Fibroblast of lung (primary cell): ENCODE measurements at places on chromosomes 7 and 10.
A peak's percentile ranks its signal among the peaks of the same experiment; 100 is the strongest.

- DNase-seq = no peak
Observed at GRCh38 chr10:100836891-100837290, 75.9 kb upstream of the SLF2 start.

GRCh38 chr7:41912851-41913567 lies 210.1 kb upstream of the INHBA start:
- DNase-seq = no peak

GRCh38 chr10:90032519-90032918 lies 331.1 kb downstream of the KIF20B start:
- DNase-seq = no peak

DNA sequence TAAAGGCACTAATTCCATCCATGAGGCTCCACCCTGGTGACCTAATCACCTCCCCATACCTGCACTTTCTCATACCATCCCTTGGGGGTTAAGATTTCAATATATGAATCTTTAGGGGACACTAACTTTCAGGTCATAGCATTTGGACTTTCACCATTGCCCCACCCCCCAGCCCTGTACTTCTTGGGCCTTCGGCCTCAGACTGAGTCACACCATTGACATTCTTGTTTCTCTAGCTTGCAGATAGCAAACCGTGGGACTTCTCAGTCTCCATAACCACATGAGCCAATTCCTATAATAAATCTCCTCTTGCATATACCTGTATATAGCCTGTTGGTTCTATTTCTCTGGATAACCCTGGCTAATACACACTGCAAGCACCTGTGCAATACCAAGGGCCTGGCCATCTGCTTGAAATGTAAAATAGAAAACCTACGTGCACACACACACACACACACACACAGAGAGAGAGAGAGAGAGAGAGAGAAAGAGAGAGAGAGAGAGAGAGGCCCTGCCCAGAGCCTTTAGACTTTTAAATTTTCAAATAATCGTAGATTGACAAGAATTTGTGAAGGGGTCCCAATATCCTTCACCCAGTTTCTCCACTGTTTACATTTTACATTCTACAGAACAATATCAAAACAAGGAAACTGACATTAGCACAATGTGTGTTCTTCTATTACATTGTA lies 25.3 kb downstream of the ANXA8 start:
- peak; percentile 89 for DNase-seq

- peak; percentile 98 for DNase-seq
Observed at GRCh38 chr7:38169847-38170246, 8.2 kb upstream of the STARD3NL start.

DNA sequence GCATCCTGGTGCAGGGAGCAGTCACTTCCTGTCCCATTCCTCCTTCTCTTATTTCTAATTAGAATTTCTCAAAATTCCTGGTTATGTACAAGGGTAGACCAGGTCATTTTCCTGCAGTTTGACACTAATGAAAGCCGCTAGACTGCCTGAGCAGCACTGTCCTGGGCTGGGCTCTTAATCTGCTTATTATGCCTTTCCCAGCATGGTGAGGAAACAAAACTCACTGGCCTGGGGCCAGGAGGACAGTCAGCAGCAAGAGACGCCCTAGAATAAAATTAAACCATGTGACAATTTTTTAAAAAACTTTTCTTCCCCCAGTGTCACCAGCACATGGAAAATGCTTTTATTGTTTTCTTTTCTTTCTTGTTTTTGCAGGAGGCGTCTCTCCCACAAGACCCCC lies 647.5 kb downstream of the TYW1 start:
- DNase-seq = no peak

DNA sequence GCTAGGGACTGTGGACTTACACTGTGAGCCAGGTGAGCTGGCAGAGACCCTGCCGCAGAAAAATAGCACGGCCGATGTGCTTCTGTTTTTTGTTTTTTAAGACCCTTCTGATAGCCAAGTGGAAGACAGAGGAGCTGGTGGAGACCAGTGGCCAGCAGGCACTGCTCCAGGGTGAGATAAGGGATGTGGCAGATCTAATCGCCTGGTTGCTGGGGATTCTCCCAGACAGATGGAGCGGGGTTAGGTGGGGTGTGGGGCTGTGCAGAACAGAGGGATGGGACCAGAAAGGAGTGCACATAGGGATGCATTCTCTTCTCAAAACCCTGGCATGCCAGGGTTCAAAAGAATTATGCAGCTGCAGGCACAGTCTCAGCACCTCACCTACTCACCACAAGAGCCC lies 82.2 kb downstream of the VOPP1 start:
- DNase-seq = no peak

- DNase-seq = no peak
Observed at GRCh38 chr10:133361227-133361626, 3.4 kb upstream of the FUOM start.

GRCh38 chr7:31175672-31176071 lies 123.6 kb downstream of the ADCYAP1R1 start:
- no peak for DNase-seq

DNA sequence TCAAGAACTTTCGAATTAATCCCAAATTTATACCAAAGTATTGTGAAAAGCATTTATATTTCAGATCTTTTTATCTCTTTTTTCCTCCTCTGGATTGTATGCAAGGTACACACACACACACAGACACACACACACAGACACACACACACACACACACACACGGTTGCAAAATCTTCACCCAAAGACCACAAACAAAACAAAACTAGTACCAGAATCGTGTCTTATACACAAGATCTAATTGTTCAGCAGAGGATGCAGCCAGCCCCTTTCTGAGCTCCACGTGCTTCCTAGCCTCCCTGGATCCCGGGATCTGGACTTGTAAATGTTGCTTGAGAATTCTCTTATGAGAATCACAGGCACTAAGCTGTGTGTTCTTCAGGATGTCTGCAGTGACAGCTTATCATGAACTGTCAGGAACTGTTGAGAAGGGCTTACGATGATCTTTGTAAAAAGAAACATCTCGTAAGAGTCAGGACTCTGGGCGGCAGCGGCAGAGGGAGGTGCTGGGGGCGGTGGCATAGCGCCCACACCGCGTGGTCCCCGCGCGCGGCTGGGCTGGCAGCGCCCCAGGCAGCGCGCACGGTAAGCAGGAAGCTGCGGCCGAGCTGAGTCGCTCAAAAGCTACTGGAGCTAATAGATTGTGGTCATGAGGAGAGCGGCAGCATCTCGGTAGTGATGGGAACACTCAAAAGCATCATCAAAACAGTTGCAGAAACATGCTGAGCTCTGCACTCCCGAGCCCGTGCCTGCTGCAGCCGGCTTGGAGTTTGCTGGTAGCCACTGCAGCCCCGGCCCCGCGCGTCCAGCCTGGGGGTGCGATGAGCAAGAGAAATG lies 277.6 kb downstream of the GATA3 start:
- DNase-seq = peak; percentile 80

DNA sequence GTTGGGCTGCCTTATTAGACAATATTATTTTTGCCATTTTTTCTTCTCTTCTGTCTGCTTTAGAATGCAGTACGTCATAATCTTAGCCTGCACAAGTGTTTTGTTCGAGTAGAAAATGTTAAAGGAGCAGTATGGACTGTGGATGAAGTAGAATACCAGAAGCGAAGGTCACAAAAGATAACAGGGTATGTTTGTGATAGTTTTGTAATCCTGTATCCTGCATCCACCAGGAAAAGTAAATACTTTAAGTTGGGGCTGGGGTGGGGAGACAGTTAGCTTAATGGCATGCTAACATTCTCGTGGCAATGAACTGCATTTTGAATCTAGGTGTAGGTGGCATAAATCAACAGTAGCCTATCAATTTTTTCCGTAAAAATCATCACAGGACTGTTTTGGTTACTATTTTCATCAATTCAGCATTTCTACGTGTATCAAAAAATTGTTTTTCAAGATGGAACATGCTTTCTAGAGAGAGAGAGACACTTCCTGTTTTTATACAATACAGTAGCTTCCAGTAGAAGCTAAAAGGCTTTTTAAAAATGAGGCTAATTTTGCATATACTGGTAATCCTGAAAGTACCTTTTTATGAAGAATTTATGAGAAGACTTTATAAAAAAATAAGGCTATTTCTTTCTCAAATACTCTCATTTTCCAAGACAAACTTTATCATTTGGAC lies 247.5 kb downstream of the FOXP2 start:
- DNase-seq = no peak

DNA sequence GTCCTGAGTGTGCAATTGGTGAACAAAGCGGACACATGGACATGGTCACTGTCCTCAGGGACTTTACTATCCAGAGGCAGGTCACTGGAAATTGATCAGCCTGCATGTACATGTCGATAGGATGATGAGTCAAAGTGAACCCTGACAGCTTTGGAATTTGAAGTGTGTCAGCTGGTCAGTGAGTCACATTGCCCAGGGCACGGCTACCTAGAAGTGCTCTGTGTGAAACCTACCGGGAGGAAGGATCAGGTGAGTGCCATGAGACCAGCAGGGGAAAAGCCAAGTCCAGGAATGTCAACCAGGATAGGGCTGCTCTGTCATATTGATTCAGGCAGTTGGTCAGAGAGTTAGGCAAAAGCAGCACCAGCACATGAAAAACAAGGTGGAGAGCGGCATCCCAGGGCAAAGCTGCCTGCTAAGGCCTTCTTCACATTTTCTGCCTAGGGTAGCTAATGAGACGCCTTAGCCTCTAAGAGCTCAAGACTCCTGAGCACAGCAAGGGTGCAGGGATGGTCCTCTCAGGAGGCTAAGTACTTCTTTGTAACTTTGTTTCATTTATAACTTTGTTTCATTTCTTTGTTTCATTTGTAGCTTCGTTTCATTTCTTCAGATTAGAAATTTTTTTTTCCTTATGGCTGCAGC lies 19.4 kb upstream of the PDCD4 start:
- DNase-seq = no peak

GRCh38 chr10:93718937-93719725 lies 16.7 kb upstream of the FRA10AC1 start:
- no peak for DNase-seq

DNA sequence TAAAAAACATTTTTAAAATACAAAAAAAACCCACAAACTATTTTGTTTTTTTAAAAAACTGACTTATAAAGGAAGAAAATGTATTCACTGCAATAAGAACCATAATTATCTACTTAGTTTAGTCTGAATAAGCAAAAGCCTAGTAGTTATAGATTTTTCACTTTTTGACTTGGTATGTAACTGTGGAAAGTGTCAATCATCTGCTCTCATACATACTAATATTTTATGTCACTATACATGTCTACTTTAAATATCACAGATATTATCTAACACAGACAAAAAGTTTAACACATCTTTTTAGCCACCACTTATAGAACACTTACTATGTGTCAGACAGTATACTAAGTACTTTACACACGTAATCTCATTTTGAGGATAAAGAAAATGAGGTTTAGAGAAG lies 3.2 kb upstream of the JMJD1C start:
- DNase-seq = no peak

GRCh38 chr7:142586611-142587010 lies 162.7 kb upstream of the PRSS1 start:
- DNase-seq = no peak

DNA sequence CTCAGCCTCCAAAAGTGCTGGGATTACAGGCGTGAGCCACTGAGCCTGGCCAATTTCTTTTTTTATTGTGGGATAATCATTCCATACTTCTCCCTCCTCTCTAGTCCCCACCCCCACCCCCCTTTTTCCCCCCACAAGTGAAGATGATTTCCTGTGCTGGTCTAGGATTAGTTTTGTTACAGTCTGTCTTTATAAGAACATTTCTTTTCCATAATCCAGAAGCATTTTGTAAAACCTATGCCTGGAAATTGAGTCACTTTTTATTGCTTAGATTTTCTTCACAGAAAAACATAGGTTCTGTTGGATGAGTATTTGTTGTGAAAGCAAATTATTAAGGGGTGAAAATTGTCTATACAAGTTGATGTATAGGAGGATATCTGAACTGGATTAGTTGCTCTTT lies 98.9 kb downstream of the KAT6B start:
- DNase-seq = no peak

DNA sequence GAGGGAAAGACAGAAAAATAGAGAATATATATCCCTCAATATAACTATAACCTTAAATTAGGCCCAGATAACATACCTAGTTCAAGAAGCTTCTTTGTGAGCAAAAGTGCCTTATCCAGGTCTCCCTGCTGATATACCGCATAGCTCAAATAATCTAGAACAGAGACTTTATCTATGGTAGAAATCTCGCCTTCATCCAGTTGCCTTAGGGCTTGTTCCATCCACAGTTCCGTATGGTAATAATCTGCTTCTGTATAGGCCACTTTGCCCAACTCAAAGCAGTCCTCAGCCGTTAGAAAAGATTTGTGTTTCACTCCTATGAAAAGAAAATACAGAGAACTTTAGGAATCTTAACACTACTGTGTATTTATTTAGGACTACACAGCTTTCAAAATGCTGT lies 43.4 kb downstream of the P4HA1 start:
- no peak for DNase-seq

- no peak for DNase-seq
Observed at GRCh38 chr7:28144266-28144665, 36.3 kb downstream of the JAZF1 start.

- no peak for DNase-seq
Observed at GRCh38 chr7:143216686-143217085, 5.2 kb upstream of the TAS2R40 start.

- no peak for DNase-seq
Observed at GRCh38 chr10:62381385-62382102, 7.4 kb downstream of the ZNF365 start.

GRCh38 chr10:104321725-104322415 lies 16.4 kb downstream of the ITPRIP start:
- DNase-seq = peak; percentile 59

GRCh38 chr10:98636921-98637329 lies 190.2 kb upstream of the HPS1 start:
- DNase-seq = no peak

GRCh38 chr10:27561334-27561733 lies 57.2 kb downstream of the RAB18 start:
- DNase-seq = no peak

DNA sequence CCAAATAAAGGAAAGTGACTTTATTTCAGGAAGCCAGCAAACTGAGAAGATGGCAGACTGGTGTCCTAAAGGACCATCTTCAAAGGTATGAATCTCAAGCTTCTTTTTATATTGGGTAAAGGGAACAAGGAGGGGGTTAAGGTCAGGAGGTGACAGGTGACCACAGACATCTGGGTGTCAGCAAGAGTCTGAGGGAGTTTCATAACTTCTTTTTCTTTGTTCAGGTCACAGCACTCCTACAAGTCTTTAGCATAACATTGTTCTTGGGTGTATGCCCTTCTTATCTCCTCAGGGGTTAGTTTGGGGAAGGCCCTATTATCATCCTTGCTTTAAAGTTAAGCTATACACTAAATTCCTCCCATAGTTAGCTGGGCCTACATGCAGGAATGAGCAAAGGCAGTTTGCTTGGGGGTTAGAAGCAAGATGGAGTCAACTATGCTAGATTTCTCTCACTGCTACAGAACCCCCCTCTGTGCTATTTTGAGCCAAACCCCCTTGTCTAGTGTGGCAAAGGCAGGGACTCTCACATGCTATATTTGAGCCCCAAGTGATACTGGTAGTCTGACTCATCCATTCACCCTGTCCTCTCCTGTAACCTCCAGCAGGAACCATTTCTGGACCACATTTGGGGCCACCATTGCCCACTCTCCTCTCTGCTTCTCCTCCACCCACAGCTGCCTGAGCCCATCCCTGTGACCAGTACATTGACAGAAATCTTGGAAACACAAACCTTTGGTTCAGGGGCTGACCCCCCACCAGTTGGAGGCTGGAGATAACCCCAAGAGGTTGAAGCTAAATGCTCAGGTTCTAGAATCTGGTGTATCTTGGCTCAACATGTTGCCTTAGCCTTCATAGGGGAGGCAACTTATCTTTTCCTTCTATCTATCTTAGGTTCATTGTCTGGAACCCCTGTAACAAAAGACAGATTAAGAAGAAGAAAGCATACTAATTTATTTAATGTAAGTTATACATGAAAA lies 55.5 kb upstream of the LRGUK start:
- DNase-seq = no peak

- DNase-seq = peak; percentile 57
Observed at GRCh38 chr10:58780476-58780875, 267.8 kb downstream of the BICC1 start.

- no peak for DNase-seq
Observed at GRCh38 chr7:45974540-45975360, 53.7 kb upstream of the IGFBP3 start.
